ENCODE measurements at places on chromosomes 13 and 19. TPM values are rescaled to one million over a fixed set of nuclear protein-coding genes. Genes with fewer than 3 reads are reported as not detected.

Gene IRF3
- total RNA-seq: 111 TPM

Gene KLK8
- total RNA-seq: 8.3 TPM

Gene GFY
- not detected for total RNA-seq

Gene VSTM1
- not detected for total RNA-seq

Gene C19orf81
- not detected for total RNA-seq

Gene ZNF681
- total RNA-seq: 0.85 TPM

Gene PPM1N
- 0.64 TPM for total RNA-seq

Gene WTIP
- 38.6 TPM for total RNA-seq

Gene CYP4F8
- not detected for total RNA-seq

Gene CCDC122
- total RNA-seq: 3.9 TPM

Gene CCNA1
- 61.6 TPM for total RNA-seq

Gene TNNT1
- total RNA-seq: 79.9 TPM

Gene CKM
- total RNA-seq: not detected

Gene RGL3
- not detected for total RNA-seq

Gene OR1M1
- not detected for total RNA-seq

Gene KLK2
- total RNA-seq: not detected

Gene FCER2
- not detected for total RNA-seq

Gene F7
- total RNA-seq: not detected

Gene ZIC2
- not detected for total RNA-seq

Gene GNA15
- 207 TPM for total RNA-seq

Gene KIR2DL4
- total RNA-seq: not detected

Gene CGB1
- total RNA-seq: not detected

Gene ADAT3
- total RNA-seq: 2.9 TPM

Gene TLE6
- total RNA-seq: not detected

Data from tracheal epithelial cell (primary cell).